ENCODE measurements at places on chromosomes 12 and 14. TPM values are rescaled to one million over a fixed set of nuclear protein-coding genes. Genes with fewer than 3 reads are reported as not detected.

Gene FAR2
- total RNA-seq = 7.1 TPM

Gene TMTC1
- 5.1 TPM for total RNA-seq

Gene APAF1
- total RNA-seq = 11.6 TPM

Gene DBX2
- total RNA-seq = not detected

Gene CFAP251
- total RNA-seq = 37.9 TPM

All from airway epithelial cell (primary cell).